GM23248 (cell line): ENCODE measurements at places on chromosomes 1 and 21. TPM values are rescaled to one million over a fixed set of nuclear protein-coding genes. Genes with fewer than 3 reads are reported as not detected.
A peak's percentile ranks its signal among the peaks of the same experiment; 100 is the strongest.

DNA sequence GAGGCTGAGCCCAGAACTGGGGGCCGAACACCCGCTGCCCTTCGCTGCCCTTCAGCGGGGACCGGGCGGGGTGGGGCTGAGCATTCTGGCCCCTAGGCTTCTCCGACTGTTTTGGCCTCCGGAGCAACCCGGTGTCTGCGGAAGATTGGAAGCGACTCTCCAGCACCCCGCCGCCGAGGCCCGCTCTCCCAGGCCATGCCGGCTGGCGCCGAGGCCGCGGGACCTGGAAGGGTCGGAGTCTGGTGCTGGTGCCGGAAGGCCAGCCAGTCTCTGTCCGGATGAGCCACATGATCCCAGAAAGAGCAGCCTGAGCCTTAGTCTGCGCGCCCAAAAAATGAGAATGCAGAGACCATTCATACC is 272.0 kb downstream of the FOXD2 start:
- no peaks in the 10 kb centered on the region for H3K4me1 ChIP-seq
- H3K36me3 ChIP-seq: no peaks in the 10 kb centered on the region
- peak overlapping the region; percentile 58 for H3K4me3 ChIP-seq
- H3K27ac ChIP-seq: no peak overlapping the region
- DNase-seq: peak; percentile 38
- H3K27me3 ChIP-seq: peaks cover 73% of the 10 kb centered on the region

DNA sequence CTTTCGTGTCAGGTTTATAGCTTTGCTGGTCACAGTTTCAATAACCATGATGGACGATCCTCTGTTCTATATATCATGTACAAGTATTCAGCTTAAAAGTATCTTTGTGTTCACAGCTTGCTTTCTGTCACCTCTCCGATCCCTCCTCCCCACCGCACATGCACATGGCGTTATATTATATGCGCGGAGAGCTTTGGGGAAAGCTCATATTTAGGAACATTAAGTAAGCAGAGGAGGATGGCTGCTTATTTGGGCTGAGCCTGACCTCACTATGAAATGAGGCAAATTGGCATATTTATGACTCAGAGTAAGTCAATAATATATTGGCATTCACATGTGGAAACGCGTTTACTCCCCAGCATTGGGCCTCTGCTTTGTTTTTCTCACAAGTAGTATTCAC is 360.5 kb downstream of the HLX start:
- peak; percentile 8 for DNase-seq
- no peak overlapping the region for H3K27ac ChIP-seq
- H3K4me3 ChIP-seq: no peak overlapping the region
- H3K27me3 ChIP-seq: no peaks in the 10 kb centered on the region
- H3K36me3 ChIP-seq: no peaks in the 10 kb centered on the region

The KIAA0040 gene
- total RNA-seq: 0.22 TPM in 1 of 2 replicates, not detected in the other

The HRNR gene
- not detected in 2 replicates for total RNA-seq

DNA sequence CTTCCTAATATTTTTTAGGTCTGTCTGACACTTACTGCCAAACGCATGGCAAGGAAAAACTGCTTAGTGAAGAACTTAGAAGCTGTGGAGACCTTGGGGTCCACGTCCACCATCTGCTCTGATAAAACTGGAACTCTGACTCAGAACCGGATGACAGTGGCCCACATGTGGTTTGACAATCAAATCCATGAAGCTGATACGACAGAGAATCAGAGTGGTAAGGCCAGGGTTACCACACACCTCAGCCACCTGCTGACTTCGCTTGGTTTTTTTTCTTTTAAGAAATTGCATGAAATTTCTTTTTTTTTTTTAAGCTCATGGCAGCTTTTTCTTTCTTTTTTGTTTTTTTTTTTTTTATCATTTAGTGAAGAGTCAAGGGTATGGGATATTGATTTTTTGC is 17.2 kb downstream of the ATP1A1 start:
- no peaks in the 10 kb centered on the region for H3K4me1 ChIP-seq
- no peak overlapping the region for H3K27ac ChIP-seq
- peaks cover 86% of the 10 kb centered on the region for H3K36me3 ChIP-seq
- no peaks in the 10 kb centered on the region for H3K27me3 ChIP-seq
- no peak for DNase-seq

DNA sequence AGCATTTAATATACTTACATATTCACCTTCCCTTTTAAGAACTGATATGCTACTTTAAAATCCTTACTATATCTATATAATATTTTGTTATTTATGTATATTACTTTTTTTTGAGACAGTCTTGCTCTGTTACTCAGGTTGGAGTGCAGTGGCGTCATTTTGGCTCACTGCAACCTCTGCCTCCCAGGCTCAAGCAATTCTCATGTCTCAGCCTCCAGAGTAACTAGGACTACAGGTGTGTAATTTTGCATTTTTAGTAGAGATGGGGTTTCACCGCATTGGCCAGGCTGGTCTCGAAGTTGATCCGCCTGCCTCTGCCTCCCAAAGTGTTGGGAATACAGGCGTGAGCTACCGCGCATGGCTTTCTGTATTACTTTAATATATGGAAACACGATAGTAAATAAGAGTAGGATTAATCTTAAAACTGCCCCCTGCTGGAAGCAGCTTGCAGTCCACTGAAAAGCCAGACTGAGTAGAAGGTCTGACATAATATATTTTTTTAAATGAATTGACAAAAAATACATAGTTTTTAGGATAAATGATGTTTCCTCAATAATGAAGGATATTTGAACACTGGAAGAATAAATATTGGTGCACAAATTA is 24.4 kb downstream of the RCAN3 start:
- peaks cover 5% of the 10 kb centered on the region; the same call in 1 of the 2 replicates for H3K36me3 ChIP-seq
- H3K4me1 ChIP-seq: no peaks in the 10 kb centered on the region
- H3K4me3 ChIP-seq: no peak overlapping the region
- peak; percentile 56 for DNase-seq
- H3K27ac ChIP-seq: no peak overlapping the region

DNA sequence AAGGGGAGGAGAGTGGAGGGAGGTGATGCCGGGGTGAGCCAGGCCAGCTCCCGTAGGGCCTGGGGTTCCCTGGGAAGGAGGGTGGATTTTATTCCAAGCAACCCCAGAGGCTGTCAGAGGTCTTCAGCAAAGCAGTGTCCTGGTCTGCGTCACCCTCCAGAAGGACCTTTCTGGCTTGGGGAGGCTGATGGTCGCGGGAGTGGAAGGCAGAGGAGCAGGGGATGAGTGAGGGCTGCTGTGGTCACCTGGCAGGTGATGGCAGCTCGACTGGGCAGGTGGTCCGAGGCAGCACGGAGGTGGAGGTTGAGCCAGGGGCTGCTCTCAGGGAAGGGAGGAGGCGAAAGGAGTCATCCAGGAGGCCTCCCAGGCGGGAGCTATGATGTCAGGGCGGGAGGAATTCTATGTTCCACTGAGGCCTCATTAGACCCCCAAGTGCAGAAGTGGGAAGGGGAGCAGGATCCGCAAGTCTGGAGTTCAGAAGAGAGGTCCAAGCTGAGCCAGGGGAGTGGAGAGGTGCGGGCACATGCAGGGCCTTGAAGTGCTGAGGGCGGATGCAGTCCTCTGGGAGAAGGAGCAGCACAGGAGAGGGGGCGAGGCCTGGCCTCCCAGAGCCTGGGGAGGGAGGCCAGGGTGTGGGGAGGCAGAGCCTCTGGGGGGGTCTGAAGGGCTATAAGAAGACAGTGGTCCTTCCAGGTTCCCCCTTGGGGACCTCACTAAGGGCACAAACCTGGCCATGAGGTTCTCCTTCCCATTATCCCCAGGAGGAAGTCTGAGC is 33.3 kb downstream of the BMP8A start:
- DNase-seq: no peak
- H3K4me1 ChIP-seq: no peaks in the 10 kb centered on the region
- H3K4me3 ChIP-seq: no peak overlapping the region
- H3K27me3 ChIP-seq: no peaks in the 10 kb centered on the region

GRCh38 chr1:170664828-170665612 is 1.1 kb downstream of the PRRX1 start:
- peak overlapping the region; percentile 97 for H3K27ac ChIP-seq
- H3K36me3 ChIP-seq: no peaks in the 10 kb centered on the region
- no peaks in the 10 kb centered on the region for H3K27me3 ChIP-seq

The LCA5L gene
- 1.1 TPM in 2 replicates for total RNA-seq

DNA sequence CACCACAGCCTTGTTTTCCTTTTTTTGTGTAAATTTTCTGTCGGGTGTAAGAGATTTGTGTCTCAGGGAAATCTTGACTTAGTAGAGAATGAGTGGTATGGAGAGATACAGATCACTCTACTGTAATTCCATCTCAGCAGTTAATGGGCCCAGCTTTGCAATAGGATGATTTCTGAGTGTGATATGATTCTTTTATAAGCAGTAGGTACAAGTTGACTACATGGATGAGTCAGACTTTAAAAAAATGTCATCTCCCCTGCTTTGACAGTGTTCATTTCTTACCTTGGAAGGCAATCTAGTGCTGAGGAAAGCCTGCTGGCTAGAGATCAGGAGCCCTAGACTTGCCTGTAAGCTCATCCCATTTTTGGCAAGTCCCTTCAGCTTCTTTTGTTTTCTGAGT is 261.9 kb downstream of the RYR2 start:
- H3K27ac ChIP-seq: no peak overlapping the region
- no peak for DNase-seq
- H3K27me3 ChIP-seq: no peaks in the 10 kb centered on the region
- no peaks in the 10 kb centered on the region for H3K36me3 ChIP-seq

- no peak overlapping the region for H3K4me3 ChIP-seq
- peak; percentile 41 for DNase-seq
- no peaks in the 10 kb centered on the region for H3K27me3 ChIP-seq
- H3K4me1 ChIP-seq: peaks cover 15% of the 10 kb centered on the region
These were observed 52.8 kb upstream of the GOLT1A start for GRCh38 chr1:204266504-204267034.

DNA sequence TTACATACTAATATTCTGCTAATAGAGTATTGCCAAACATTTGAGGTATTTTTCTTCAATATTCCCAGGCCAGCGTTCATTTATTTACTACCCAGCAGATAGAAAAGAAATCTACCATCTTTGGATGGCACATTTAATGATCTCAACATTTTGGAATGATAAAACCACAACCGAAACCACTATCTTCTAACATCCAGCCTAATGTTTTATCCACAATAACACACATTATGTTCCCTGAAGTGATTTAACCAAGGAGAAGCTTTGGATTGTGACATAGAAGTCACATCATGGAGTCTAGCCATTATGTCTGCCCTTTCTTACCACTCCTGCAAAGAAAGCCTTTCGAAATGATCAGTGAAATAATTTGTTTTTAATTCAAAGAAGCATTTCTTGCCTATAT is 497.1 kb upstream of the PLXNA2 start:
- no peak overlapping the region for H3K27ac ChIP-seq
- no peak for DNase-seq
- no peaks in the 10 kb centered on the region for H3K27me3 ChIP-seq
- no peaks in the 10 kb centered on the region for H3K36me3 ChIP-seq
- no peaks in the 10 kb centered on the region for H3K4me1 ChIP-seq

- no peaks in the 10 kb centered on the region for H3K4me1 ChIP-seq
- no peaks in the 10 kb centered on the region for H3K36me3 ChIP-seq
- H3K27me3 ChIP-seq: no peaks in the 10 kb centered on the region
- H3K4me3 ChIP-seq: no peak overlapping the region
- H3K27ac ChIP-seq: no peak overlapping the region
These were observed 18.2 kb downstream of the ITGB2 start for GRCh38 chr21:44902268-44903049.

DNA sequence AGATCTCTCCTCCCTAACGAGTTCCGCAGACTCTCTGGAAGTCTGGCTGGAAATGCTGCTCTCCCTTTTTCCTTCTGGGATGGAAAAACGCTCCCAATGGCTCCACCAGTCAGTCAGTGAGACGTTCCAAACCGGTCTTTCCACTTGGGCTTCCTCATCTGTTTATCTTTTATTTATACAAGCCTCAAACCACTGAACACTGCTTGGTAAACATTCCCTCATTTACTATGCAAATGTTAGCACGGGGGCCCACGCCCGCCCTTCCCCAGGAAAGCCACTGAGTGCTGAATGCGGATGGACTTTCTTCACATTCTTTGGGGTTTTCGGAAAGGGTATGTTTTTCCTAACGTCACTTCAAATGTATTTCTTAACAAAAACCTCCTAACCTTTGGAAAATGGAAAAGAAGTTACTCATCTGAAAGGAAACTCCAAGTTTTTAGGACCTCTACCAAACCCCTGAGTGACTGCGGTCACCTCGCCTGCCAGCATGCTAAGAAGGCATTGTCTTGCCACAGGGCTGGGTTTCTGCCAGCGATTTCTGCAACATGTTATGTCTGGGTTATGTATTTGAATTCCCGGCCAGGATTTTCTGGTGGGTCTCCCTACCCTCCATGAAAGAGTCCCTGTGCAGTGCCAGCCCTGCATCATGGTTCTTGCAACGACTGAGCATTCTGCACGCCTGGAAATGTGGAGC is 14.0 kb upstream of the UMODL1 start:
- H3K27me3 ChIP-seq: no peaks in the 10 kb centered on the region; the same call in 1 of the 2 replicates
- peaks cover 17% of the 10 kb centered on the region for H3K4me1 ChIP-seq
- peak overlapping the region; percentile 57 for H3K27ac ChIP-seq
- DNase-seq: peak; percentile 89
- H3K4me3 ChIP-seq: peak overlapping the region; percentile 29

The FNDC10 gene
- 7.7 and 9.8 TPM in 2 replicates for total RNA-seq

GRCh38 chr1:55931081-55931940 is 648.1 kb downstream of the PLPP3 start:
- no peak overlapping the region for H3K27ac ChIP-seq
- no peak overlapping the region for H3K4me3 ChIP-seq
- H3K36me3 ChIP-seq: no peaks in the 10 kb centered on the region
- no peaks in the 10 kb centered on the region for H3K27me3 ChIP-seq
- DNase-seq: no peak

DNA sequence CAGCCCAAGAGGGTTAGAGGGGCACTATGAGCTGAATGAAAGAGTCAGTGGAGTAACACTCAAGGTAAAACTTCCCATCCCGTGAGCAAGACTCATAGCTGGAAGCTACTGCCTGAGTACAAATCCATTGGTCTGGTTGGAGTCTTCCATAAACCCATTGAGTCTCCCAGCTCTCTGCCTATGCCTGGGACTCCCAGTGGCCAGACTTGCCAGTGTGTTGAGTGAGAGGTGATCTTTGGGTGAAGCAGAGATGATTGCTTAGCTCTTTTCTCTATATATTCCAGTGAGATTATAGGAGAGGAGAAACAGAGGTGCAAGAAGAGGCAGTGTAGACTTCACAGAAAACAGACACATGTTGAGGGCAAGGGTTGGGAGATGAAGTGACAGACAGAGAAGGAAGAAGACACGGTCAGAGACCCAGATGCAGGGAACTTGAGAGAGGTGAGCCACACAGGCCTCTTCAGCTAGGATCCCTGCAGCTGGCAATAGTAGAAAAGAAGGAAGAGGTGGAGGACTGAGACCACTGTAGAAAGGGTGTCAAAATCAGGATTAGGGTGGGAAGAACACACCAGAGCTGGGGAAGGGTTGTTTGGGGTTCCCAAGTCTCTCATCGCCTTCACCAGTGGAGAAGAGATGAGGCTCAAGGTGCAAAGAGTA is 3.7 kb downstream of the FOXD2 start:
- no peaks in the 10 kb centered on the region for H3K4me1 ChIP-seq
- H3K36me3 ChIP-seq: no peaks in the 10 kb centered on the region
- DNase-seq: no peak
- peaks cover 53% of the 10 kb centered on the region for H3K27me3 ChIP-seq
- no peak overlapping the region for H3K4me3 ChIP-seq
- H3K27ac ChIP-seq: no peak overlapping the region

GRCh38 chr1:116855191-116855619 is 54.5 kb upstream of the PTGFRN start:
- DNase-seq: peak; percentile 67
- H3K36me3 ChIP-seq: 0 out of 2 replicates have a peak, but pooled peaks cover 3% of the 10 kb centered on the region
- H3K27ac ChIP-seq: peak overlapping the region; percentile 5; the same call in 1 of the 2 replicates

The AKR7A3 gene
- 0.11 and 0.51 TPM in 2 replicates for total RNA-seq

The ALG14 gene
- total RNA-seq: 1.8 and 13.0 TPM in 2 replicates

The DISC1 gene
- 1.2 and 2.0 TPM in 2 replicates for total RNA-seq
